ENCODE measurements at places on chromosomes 3 and 15.

GRCh38 chr3:57012847-57013246 is 47.6 kb upstream of the SPATA12 start:
- no peak for DNase-seq

- DNase-seq = no peak
Measured at GRCh38 chr3:49570028-49570654, 15.9 kb downstream of the BSN start.

DNA sequence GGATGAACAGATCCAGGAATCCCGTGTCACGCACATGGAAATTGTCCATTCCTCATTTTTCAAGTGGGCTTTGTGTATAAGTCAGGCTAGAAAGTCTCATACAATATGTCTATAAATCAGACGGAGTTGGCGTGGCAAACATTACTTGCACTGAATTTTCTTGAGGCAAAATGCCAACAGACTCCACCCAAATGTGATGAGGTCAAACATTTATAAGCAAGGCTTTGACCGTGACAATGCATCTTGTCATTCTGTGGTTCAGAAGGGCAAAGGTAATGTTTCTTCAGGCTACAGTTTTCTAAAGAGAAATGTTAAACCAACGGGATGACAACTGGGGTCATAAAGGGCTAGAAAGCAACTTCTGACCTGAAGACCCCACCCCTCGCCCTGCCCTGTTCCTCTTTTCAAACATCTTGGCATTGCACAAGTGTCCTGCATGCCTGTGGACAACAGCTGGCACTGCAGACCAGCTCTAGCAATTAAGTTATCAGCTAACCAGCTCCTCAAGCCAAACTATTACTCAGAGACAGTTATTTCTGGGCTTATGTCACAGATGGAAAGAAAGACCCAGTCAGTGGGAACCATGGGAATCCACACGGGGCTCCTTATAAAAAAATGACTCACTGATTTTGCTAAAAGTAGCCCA is 36.5 kb upstream of the SPTBN5 start:
- DNase-seq = peak; percentile 89

DNA sequence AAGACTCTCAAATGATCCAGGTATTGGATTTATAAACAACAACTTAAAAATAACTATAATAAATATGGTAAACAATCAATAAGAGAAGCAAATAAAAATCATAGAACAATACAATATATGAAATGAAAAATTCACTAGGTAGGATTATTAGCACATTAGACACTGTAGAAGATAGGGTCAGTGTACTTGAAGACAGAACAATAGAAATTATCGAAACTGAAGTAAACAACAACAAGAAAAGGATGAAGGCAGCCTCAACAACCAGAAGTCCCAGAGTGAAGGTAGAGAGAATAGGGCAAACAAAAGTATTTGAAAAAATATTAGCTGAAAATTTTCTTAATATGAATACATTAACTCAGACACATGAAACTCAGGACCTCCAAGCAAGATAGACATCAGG is 11.9 kb downstream of the IQCB1 start:
- no peak for DNase-seq

DNA sequence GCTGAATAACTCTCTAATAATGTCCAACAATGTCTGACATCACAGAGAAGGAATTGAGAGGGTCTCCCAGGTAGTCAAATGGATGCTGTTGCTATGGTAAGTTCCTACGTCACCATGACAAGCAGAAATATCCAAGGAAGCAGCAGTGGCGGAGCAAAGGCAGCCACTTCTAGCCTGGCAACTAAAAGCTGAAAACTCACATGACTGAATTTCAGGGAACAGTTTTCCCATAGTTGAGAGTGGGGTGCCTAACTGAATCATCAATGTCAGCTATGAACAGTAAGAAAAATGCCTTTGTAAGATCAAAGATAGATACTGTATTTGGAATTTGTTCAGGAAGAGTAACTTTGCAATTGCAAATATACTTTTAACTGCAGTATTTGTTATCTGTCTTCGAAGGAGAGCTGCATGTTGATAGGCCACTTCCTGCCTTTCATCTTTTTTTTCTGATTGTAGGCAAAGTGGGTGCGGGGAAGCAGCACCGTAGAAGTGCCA is 161.7 kb downstream of the BBX start:
- no peak for DNase-seq

DNA sequence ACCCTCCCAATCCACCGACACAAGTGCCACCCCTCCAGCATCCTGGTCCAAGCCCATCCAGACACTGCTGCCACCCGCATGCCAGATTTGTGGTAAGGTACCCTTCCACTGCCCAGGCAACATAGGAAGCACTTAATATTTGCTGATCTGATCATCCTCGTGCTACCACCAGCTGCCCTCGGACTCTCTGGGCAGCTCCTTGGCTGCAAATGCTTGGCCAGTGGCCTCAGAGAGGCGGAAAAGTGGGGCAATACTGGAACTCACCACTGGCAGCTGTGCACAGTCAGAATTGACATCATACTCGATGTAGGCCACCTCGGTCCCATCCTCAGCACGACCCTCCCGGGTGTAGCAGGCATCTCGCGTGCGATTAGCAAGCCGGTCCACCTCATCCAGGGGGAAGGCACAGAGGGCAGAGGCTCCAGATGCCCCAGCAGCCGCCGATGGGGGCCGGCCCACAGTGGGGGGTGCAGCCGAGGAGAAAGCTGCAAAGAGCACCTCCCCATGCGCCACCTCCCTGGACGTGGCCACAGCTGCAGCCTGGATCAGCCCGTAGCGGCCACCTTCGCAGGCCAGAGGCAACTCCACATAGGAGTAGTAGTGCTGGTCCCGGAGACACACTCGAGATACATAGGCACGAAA is 6.5 kb downstream of the PLXNB1 start:
- DNase-seq = no peak

- no peak for DNase-seq
Measured at GRCh38 chr3:172213904-172214303, 174.5 kb downstream of the FNDC3B start.

DNA sequence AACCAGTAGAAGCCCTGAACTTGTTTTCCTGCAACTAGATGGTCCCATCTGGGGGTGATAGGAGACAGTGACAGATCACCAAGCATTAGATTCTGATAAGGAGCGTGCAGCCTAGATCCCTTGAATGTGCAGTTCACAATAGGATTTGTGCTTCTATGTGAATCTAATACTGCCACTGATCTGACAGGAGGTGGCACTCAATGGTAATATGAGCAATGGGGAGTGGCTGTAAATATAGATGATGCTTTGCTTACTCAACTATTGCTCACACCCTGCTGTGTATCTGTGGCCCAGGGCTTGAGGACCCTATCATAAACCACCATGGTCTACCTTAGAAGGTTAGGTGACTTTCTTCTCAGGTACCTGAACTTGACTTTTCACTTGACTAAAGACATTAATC is 417.1 kb upstream of the ARHGEF26 start:
- DNase-seq = no peak

GRCh38 chr15:71364117-71364584 is 248.9 kb downstream of the THSD4 start:
- DNase-seq = no peak

DNA sequence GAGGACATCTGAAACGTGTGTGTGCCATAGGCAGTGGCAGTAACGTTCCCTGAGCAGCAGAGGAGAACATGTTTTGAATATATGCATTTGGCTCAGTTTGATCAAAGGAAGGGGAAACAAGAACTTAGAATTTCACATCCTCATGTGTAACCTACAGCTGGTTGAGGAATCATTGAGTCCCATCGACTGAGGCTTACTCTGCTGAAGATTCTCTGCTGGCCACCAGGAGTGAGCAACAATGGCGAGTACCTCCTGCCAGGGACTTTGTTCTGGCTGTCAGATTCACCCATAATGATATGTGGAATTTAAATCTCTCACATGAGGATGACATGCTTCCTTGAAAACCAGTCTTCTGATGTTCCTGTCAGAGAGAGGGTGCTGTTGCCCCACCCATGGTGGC is 21.3 kb downstream of the GORASP1 start:
- no peak for DNase-seq

DNA sequence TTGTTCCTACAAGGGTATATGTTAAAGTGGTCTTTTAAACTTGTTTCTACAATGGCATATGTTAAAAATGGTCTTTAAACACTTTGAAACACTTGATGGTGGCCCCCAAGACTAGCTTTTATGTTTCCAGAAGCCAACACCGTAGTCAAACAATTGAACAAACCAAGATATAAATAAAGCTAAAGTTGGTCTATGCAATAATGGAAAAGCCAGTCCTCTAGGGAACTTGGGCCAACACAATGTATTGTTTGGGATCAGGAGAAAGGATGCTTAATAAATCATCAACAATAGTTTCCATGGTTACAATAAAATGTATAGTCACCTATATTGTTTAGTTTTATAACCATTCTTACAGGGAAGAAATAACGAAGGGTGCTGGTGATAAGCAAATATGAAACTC is 137.2 kb downstream of the RORA start:
- no peak for DNase-seq

DNA sequence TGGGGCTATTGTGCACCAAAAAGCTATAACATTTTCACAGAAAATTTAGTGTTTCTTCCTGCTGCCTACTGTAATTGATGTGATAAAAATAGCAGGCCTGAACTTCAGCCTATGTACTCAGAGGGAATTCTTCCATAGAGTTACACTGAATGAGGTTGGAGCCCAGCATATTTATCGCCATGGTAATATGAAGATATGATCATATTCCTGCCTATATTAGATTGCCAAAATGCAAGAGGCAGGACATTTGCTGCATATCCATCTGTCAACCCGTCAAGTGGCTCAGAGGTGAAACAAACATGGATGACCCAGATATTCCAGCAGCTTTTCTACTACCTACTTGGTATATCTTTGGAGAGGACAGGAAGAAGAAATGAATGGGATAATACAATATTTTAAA is 1150.6 kb downstream of the TBL1XR1 start:
- DNase-seq = no peak

DNA sequence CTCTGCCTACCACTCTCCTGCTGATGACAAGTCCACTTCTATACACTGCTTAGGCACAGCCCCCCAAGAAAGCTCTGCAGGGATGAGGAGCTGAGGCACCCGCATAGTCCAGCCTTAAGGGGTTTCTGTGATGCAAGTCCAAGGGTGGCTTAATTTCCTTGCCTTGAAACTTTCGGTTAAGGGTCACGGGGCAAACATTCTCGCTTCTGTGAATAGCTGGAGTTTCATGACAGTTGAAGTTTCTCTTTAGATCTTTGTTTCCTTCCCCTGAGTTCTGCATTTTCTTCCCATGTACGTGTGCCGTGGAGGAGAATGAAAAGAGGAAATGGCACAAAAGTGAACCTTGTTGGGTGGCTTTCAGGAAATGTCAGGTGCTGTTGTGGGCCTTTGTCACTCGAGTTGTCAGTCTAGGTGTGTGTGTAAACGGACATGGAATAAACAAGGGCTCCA is 7.0 kb downstream of the GPR160 start:
- DNase-seq = no peak

DNA sequence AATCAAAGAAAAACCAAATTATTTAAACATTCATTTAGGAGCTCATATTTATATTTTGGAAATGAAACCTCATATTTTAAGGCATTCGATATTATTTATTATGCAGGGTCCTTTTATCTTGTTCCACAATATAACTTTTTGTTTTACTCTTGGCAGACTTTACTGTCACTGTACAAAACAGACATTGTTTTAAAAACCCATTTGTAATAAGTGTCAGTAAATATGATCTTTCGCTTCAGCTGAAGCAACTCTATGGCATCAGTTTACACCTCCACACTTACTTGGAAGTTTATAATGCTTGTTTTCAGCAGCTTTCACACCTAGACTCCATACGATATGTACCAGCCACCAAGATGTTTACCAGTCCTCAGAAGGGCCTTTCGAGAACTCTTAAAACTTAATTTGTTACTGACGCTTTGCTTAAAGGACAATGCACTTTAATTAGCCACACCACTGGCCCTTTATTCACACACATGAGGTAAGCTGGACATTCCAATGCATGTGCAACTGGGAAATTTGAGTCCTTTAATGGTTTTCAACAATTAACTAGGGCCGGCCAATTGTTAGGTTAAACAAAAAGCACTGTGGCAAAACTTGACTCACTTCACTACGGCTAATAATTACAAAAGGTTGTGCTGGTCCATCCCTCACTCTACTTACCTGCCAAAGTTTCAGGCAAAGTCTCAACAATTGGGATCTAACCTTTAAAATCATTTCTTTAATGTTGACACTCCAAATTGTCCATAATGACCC is 16.7 kb downstream of the WWTR1 start:
- DNase-seq = no peak

- no peak for DNase-seq
Measured at GRCh38 chr3:20012164-20012563, at the start of gene PP2D1. Gene PP2D1 (minus strand): TSS chr3:20012264. CDS start chr3:20012072, 192 bp downstream.

DNA sequence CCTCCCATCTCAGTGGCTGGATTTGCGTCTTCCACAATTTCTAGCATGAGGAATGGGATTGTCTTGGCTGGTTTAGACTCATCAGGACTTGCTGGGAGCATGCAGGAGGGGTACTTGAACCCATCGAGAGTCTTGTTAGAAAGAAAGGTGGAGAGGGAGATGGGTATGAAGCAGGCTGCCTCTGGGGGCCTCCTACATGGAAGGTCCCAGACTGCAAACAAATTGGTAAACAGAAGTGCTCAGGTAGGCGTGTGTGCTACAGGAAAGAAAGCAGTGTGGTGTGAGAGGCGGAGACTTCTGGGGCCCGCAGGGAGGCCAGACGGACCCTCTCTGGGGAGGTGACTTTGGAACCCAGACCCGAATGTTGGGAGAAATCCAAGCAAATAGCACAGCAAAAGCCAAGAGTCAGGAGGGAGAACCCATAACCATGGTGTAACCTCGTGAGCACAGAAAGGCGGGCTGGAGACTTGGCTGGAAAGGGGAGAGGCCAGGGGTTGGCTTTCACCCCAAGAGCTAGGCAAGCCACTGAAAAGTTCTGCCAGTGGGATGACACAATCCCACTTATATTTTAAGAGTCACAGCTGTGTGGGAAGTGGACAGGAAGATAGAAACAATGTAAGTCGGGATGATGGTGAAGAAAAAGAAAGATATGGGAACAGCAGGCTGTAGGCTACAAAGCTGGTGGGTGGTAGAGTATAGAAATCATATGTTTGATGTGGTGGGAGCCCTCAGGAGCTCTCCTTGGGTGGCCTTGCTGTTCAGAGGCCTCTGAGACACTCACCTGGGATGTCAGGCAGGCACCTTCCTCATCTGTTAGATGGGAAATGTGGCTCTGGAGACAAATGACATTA is 130.1 kb upstream of the PRR20G start:
- no peak for DNase-seq

DNA sequence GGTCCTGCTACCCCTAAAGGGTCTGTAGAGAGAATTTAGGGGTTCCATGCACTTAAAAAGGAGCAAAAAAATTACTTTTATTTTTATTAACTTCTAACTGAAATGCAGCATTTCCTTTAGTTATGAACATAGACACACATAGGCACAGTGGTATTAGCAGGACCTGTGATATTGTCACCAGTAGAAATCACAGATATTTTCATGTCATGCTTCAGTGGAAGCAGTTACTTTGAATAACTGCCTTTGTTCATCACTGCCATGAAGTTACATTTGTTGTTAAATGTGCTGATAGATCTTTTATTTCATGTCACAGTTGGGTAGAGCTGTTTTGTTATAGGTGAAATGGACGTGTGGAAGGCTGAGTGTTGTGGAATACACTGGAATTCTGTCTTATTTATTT is 37.4 kb downstream of the TRAK1 start:
- no peak for DNase-seq

GRCh38 chr3:62453448-62453847 is 80.1 kb upstream of the FEZF2 start:
- no peak for DNase-seq
